ENCODE measurements at places on chromosomes 2 and 18.

DNA sequence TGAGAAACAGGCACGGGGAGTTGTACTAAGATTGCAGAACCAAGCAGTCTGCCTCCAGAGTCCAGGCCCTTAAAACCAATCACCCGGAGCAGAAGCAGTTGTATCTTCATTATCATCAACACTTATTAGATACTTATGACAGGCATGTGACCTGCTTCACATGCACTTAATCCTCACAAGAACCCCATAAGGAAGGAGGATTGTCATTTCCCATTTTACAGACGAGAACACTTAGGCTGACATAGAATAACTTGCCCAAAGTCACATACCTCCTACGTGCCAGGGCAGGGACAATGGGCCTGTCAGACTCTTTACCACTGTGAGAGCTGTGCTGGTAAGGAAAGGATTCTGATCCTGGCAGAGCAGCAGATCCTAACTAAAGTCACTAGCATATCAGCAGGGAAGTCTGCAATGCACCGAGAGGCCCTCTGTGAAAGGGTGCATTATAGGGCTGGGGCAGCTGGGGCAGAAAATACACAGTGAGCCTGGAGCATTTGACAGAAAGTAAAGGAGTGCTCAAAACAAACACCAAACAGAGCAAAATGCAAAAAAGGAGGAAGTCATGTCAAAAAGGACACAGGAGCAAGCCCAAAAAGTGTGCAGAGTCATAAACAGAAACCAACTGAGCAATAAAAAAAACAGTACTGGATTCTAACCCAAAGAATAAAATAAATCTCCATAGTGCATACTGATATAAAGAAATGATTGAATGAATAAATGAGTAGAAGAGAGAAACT, 55.9 kb upstream of the SP3 start:
- no peak for DNase-seq

DNA sequence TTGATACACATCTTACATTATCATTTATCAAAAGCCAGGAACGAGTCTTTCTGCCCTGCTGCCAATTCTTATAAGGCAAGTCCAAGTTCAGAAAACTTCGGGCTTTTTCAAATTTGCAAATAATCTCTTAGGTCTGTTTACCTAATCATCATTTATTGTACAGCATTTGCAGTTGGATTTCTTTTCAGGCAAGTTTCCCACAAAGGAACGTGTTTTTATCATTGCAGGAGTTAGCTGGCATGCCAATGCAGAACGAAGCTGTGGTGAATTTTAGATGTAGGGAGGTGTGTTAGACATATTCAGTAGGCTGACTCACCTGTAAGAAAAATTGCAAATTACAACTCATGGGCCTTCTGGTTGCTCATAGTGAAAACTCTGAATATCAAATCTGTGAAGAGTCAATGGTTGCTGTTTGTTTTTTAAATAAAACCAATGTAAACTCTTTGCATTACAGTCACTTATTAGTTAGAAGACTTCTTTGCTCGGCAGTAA, 209.6 kb downstream of the SRBD1 start:
- no peak for DNase-seq

GRCh38 chr2:199433204-199433832, 24.4 kb downstream of the SATB2 start:
- DNase-seq, result no peak

GRCh38 chr2:66268756-66269155, 166.2 kb upstream of the MEIS1 start:
- no peak for DNase-seq

- DNase-seq, result no peak
These were observed 8.1 kb upstream of the BMP10 start for GRCh38 chr2:68879296-68879695.

DNA sequence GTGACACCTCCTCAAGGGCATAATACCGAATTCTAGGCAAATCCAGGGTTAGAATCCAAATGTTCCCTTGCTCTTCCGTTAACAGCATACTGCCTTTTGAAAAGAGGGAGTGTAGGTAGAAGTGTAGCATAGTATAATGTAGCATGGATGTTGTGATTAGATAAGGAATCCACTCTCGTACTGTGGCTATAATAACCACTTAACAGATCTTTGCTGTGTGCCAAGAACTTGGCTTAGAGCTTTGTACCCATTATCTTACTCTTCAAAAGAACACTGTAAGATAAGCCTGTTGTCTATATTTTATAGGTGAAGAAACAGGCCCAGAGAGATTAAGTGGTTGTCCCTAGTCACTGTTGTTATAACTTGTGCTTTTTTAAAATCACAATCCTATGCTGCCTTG, 24.2 kb downstream of the WDR75 start:
- no peak for DNase-seq

DNA sequence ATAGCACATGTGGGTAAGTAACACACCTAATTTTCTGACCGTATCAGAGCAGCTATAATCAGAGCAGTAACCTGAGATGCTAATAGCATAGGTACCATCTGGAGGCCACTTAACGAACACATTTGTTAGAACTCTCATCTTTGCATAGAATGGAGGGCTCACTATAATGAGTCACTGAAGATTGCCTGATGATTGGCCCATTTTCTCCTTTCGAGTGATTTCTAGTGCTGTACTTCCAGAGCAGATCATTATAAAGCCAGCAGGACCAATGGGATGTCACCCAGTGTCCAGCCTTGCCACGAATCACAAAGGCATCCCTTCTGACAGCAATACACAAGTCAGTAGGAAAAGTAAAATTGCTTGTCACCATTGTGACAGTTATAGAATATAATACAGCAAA, 81.7 kb upstream of the REV1 start:
- DNase-seq, result no peak

DNA sequence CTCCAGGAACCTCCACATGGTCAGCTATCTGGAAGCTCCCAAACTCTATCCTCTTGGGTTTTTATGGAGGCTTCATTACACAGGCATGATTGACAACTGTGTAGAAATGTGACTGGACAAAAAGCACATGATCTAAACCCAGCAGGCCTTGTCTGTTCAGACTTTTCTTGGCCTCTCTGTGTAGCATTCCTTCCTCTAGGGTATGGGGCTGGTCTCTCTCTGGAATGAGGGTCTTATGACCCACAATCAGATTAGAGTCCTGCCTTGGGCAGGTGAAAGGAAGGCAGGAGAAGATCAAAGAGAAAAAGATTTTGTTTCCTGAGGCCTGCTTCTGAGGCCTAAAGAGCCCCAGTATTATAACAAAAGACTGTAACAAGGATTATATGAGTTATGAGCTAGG, 162.7 kb downstream of the SP3 start:
- DNase-seq, result no peak

GRCh38 chr2:226649871-226650660, 149.6 kb downstream of the IRS1 start:
- DNase-seq, result peak; percentile 62

DNA sequence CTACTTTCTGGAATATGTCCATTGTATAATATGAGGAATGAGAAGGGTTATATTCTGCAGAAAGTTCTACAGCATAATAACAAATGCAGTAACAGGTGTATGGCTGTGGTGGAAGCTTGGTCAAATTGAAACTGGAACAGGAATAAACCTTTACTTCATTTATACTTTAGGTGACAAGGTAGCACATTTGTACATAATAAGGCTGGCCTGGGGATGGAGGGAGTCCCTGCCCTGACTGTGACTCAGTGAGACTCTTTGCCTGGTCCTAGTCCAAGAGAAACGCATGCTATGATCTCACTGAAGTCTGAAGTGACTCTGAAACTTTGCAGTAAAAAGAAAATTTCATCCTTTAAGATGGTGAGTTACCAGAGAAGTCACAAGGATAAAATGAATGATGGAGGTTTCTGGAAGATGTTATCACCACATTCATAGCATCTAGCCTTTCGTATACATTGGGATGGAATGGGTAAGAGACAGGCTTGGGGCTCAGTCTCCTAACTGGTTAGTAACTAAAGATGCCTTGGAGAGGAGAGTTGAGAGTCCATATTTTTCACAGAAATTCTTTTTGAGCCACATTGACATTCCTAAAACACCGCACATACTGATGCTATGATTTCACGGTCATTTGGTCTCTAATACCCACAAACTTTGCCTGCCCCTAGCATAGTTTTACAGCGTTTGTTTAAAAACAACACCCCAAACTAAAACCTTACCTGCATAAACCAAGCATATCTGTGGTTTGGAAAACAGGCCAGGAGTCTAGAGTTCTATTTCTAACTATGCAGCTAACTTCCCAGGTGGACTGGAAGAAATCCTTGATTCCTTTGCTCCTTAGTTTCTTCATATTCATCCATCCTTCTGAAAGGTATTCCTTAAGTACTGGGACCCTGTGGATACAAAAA, 42.4 kb upstream of the NABP1 start:
- DNase-seq, result no peak

GRCh38 chr2:47218899-47219525, 63.9 kb upstream of the STPG4 start:
- no peak for DNase-seq

DNA sequence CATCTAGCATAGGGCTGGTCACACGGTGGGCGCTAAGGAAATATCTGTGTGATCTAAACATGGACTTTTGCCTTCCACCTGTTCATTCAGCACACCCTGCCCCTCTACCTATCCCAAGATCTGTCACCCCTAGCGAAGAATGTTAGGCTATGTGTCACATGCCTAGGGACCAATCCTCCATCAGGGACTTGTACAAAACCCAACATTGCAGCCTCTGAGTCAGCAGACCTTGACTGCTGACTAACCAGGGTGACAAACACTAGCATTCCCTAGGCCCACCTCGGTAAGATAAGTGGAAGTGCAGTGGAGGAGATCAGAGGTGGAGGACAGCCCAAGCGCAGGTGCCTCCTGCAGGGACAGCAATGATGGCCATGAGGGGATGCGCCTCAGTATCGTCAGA, 99.2 kb downstream of the SOX11 start:
- DNase-seq, result no peak

GRCh38 chr2:109209941-109210340, 80.9 kb downstream of the SH3RF3 start:
- no peak for DNase-seq

GRCh38 chr2:186852508-186852907, 3.5 kb upstream of the ZSWIM2 start:
- no peak for DNase-seq

DNA sequence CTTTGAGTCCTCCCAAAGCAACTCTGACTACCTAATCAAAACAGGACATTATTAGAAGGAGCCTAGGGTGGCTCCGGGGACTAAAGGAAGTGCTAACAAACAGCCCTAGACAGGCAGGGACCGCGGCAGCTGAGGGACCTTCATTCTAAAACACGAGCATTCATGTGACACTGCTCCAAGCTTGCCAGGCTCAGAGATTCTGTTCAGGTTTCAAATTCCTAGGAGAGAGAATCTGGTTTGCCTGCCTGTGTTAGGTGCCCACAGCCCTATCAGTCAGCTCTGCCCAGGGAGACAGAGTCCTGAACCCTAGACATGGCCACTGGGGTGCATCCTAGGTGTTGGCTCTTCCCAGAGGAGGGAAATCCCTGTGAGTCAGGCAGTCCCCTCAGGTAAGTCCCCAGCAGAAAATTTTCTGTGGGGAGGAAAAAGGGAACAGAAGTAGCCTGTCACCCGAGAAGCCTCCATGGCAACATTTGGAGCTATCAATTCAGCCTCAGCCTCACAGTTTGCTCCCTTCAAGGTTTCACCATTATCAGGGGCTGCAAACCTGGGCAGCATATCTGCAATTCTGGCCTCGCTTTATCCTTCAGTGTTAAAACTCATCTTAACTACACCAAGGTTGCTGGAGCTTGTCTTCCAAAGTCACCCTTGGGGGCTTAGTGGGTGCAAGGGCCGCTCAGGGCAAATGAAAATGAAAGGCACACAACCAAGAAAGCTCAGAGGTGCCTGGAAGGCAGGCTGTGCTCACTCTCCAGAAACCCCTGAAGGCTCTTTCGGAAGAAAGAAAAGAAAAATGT, 28.6 kb downstream of the PCBP1 start:
- DNase-seq, result no peak
